Liver (tissue), 10 donors: ENCODE measurements at places on chromosomes 3 and 15. TPM values are rescaled to one million over a fixed set of nuclear protein-coding genes. Genes with fewer than 3 reads are reported as not detected.

The LTK gene
- total RNA-seq, result 3.0 TPM

The SLC9C1 gene
- 0.28 TPM for total RNA-seq

The EPHA3 gene
- 2.7 TPM for total RNA-seq

The KNG1 gene
- total RNA-seq, result 918 TPM

The KLHL40 gene
- not detected for total RNA-seq

DNA sequence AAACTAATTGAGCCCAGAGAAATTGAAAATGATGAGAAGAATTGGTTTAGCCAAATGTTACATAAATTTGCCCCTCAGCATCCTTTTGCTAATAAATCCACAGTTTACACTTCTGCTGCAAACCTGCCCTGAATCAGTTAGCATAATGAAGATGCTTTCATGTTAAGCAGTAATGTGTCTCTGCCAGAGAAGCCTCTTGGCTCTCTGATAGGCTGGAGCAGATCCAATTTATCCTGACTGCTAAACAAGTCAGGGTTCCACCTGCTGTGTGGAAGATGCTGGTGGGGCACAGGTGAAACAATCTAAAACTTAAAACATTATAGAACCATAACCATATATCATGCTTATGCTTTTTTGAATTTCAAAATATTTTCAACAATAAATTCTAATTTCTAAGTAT, 946.8 kb downstream of the OTOL1 start:
- no peaks in the 10 kb centered on the region for H3K36me3 ChIP-seq
- H3K4me1 ChIP-seq, result no peaks in the 10 kb centered on the region
- no peaks in the 10 kb centered on the region for H3K27me3 ChIP-seq

- H3K27me3 ChIP-seq, result peaks cover 2% of the 10 kb centered on the region
- no peaks in the 10 kb centered on the region for H3K36me3 ChIP-seq
- H3K27ac ChIP-seq, result no peak overlapping the region
Observed at GRCh38 chr3:19931180-19931692, 2.8 kb downstream of the EFHB start.

DNA sequence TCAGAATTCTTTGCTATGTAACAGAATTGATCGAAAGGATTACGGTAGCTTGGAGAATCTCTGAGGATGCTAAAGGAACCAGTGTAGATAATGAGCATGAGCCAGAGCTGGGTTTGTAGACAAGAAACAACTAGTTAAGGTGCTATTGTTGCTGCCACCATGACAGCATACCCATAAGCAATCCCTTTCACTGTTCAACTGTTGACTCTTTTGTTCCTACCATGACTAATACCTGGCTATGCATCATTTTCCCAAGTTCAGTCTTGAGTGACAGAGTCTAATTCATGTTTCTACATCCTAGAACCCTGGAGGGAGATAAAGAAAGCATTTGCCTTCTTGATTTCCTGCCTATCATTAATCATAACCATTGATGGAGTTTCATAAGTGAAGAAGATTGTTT, 600.3 kb downstream of the OTOL1 start:
- H3K36me3 ChIP-seq, result no peaks in the 10 kb centered on the region
- H3K27ac ChIP-seq, result no peak overlapping the region
- DNase-seq, result no peak
- no peaks in the 10 kb centered on the region for H3K4me1 ChIP-seq

DNA sequence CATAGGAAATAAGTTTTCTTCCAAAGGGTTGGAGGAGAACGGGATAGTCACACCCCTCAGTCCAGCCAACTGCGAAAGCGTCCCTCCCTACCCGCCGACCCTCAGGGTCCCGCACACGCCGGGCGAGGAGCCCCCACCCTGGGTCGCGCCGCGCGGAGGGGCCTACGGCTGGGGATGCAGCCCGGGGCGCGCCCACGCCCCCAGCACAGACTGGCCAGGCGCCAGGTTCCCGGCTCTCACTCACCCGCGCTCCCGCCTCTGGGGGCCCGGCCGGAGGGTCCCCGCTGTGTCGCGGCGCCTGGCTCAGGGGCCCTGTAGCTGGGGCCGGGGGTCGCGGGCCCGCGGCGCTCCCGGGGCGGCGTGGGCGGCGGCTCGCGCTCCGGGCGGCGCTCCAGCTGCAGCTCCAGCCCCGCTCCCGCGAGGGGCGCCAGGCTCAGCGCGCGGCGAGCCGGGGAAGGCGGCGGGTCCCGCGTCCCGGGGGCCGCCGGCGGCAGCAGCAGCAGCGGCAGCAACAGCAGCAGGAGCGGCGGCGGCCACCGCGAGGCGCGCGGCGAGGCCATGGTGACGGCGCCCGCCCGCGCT, 375 bp downstream of the HEG1 start:
- H3K36me3 ChIP-seq, result no peaks in the 10 kb centered on the region
- H3K4me1 ChIP-seq, result peaks cover 29% of the 10 kb centered on the region
- no peak for DNase-seq
- H3K4me3 ChIP-seq, result peak overlapping the region; percentile 80
- peak overlapping the region; percentile 78 for H3K27ac ChIP-seq

- no peaks in the 10 kb centered on the region for H3K36me3 ChIP-seq
- H3K4me1 ChIP-seq, result peaks cover 10% of the 10 kb centered on the region
- no peak overlapping the region for H3K4me3 ChIP-seq
- no peak overlapping the region for H3K27ac ChIP-seq
- peak; percentile 74 for DNase-seq
Observed at GRCh38 chr3:43770426-43771103, 79.8 kb downstream of the ABHD5 start.

GRCh38 chr15:38647683-38648082, 83.1 kb upstream of the RASGRP1 start:
- H3K4me3 ChIP-seq, result no peak overlapping the region
- no peaks in the 10 kb centered on the region for H3K4me1 ChIP-seq
- H3K36me3 ChIP-seq, result no peaks in the 10 kb centered on the region
- H3K27me3 ChIP-seq, result no peaks in the 10 kb centered on the region

DNA sequence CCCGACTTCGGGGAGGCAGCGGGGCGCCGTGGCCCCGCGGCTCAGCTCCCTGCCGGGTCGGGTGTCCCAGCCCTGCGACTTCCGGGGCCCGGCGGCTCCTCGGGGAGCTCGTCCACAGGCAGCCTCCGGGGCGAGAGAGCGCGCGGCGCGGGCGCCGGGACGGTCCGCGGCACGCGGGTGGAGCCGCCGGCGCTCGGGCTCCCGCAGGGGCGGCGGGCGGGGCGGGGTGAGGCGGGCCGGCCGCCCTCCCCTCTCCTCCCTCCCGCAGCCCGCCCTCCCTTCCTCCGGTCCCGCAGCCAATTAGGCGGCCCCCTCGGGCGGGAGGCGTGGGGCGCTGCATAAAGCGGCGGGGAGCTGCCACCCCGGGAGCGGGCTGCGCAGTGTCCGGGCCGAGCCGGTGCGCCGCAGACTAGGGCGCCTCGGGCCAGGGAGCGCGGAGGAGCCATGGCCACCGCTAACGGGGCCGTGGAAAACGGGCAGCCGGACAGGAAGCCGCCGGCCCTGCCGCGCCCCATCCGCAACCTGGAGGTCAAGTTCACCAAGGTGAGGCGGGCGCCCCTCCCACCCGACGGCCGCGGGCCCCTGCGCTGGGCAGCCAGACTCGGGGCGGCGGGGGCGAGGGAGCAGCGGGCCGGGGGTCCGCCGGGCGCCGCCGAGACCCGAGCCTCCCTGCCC, at the start of gene ALDH1A3:
ALDH1A3 (plus strand) TSS at position 368 of the 675 bp plus-strand sequence; CDS start at position 445, 77 bp downstream.
- peaks cover 7% of the 10 kb centered on the region for H3K4me1 ChIP-seq
- no peak for DNase-seq
- no peaks in the 10 kb centered on the region for H3K36me3 ChIP-seq
- no peak within 1 kb of the TSS for H3K27ac ChIP-seq
- H3K27me3 ChIP-seq, result peaks cover 7% of the 10 kb centered on the region
- peak within 1 kb of the TSS; percentile 53 for H3K4me3 ChIP-seq

- H3K4me1 ChIP-seq, result peaks cover 8% of the 10 kb centered on the region
- no peak overlapping the region for H3K27ac ChIP-seq
- no peaks in the 10 kb centered on the region for H3K27me3 ChIP-seq
- H3K4me3 ChIP-seq, result no peak overlapping the region
- no peaks in the 10 kb centered on the region for H3K36me3 ChIP-seq
- DNase-seq, result no peak
Observed at GRCh38 chr3:151171145-151171757, 31.8 kb downstream of the GPR171 start.

GRCh38 chr3:142523921-142524566, 54.5 kb downstream of the ATR start:
- no peak overlapping the region for H3K27ac ChIP-seq
- H3K4me3 ChIP-seq, result no peak overlapping the region
- DNase-seq, result no peak
- H3K27me3 ChIP-seq, result no peaks in the 10 kb centered on the region

DNA sequence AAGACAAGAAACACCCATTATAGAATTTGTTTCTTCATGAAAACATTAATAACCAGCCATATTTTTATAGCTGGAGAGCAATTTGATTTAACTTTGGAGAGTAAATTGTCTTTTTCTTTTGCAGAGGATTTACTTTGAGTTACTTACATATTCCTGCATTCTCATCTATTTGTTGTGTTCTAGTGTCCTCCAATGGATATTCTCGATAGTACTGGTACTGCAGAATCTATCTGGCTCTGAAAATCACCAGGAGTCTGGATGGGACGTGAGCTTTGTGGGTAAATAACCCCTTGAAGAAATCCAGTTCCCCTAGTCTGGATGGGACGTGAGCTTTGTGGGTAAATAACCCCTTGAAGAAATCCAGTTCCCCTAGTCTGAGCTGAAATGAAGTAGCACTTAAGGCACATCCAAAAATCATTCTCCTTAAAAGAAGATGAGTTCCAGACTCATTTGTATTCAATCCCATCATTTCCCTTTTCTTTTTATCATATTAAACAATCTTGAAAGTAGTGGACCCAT, 294.1 kb upstream of the UBE2E2 start:
- no peaks in the 10 kb centered on the region for H3K36me3 ChIP-seq
- no peak overlapping the region for H3K4me3 ChIP-seq
- H3K27me3 ChIP-seq, result no peaks in the 10 kb centered on the region
- no peak overlapping the region for H3K27ac ChIP-seq

DNA sequence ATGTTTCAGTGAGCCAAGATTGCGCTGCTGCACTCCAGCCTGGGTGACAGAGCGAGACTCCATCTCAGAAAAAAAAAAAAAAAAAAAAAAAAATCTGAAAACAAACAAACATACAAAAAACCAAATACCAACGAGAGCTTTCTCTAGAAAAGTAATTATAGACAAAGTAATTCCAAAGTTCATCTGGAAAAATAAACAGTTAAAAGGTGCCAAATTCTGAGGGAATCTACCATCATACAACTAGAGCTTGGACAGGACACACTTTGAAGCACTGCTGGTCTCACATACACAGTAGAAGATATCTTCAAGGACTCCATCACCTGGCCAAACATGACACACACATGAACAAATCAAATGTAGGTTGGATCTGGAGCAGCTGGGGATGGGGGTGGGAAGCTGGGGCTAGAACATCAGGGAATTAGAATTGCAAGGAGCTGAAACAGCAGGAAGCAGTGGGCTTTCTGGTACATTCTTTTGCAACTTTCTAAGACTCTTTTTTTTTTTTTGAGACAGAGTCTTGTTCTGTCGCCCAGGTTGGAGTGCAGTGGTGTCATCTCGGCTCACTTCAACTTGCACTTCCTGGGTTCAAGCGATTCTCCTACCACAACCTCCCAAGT, 41.1 kb upstream of the CTSH start:
- no peaks in the 10 kb centered on the region for H3K4me1 ChIP-seq
- H3K27ac ChIP-seq, result no peak overlapping the region
- DNase-seq, result no peak
- H3K36me3 ChIP-seq, result no peaks in the 10 kb centered on the region
- no peak overlapping the region for H3K4me3 ChIP-seq

- no peaks in the 10 kb centered on the region for H3K36me3 ChIP-seq
- H3K27ac ChIP-seq, result no peak overlapping the region
- H3K4me1 ChIP-seq, result peaks cover 3% of the 10 kb centered on the region
- H3K27me3 ChIP-seq, result no peaks in the 10 kb centered on the region
Observed at GRCh38 chr3:14957925-14958324, 10.5 kb downstream of the NR2C2 start.

DNA sequence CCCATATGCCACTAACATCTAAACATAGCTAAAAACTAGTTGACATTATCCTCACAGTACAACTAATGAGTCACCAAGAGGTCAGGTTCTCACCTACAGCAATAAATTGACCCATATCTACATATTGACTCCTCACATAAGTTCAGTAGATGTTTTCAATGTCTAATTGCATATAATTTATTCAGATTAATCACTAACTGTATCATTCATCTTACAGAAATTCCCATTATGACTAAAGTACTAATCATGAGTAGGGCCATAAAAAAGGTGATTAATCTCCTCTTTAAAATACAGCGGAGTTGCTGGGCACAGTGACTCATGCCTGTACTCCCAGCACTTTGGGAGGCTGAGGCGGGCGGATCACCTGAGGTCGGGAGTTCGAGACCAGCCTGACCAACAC, 82.4 kb upstream of the ST3GAL6 start:
- H3K4me3 ChIP-seq, result no peak overlapping the region
- H3K27me3 ChIP-seq, result no peaks in the 10 kb centered on the region
- H3K36me3 ChIP-seq, result no peaks in the 10 kb centered on the region
- no peak for DNase-seq

- H3K27me3 ChIP-seq, result no peaks in the 10 kb centered on the region
- H3K36me3 ChIP-seq, result no peaks in the 10 kb centered on the region
- peak overlapping the region; percentile 88 for H3K27ac ChIP-seq
- H3K4me1 ChIP-seq, result peaks cover 41% of the 10 kb centered on the region
Observed at GRCh38 chr15:40949756-40950207, 3.5 kb upstream of the CHAC1 start.

GRCh38 chr3:46228260-46229242, 13.7 kb upstream of the CCR3 start:
- H3K27me3 ChIP-seq, result no peaks in the 10 kb centered on the region
- DNase-seq, result no peak
- no peak overlapping the region for H3K4me3 ChIP-seq
- H3K27ac ChIP-seq, result no peak overlapping the region
- no peaks in the 10 kb centered on the region for H3K4me1 ChIP-seq

DNA sequence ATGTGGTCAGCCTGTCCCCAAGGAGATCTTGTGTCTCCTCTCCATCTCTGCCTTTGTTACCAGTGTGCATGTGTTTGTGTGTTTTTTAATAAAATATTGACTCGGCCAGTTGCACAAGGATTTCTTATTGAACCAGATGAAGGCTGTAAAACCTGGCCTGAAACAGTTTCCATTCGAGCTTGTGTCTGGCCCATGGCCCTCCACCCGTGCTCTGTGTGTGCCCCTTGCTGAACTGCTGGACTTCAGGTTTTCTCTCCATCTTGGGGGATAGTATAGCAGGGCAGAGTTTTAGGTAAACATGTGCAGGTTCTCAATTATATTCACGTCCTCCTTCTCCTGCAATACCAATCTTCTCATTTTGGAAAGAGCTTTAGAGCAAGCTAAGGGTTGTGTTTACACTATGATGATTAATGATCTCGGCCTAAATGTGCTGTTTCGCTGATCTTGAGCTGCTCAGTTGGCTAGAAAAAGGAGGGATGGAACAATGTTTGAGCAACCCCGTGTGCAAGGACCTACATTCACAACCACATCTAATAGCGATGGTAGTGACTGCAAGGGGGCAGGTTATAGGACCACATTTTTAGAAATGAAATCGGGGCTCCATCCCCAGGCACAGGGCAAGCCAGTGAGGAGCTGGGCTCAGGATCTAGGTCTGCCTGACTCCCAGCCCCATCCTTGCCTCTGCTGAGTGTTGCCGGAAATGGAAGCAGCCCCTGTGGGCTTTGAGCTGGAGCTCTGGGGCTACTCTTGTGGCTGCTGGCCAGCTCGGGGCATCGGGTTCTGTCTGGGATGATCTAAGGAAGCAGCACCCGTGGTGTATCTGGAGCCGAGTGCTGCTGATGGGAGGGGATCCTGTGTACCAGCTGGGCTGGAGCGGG, 47.7 kb downstream of the CMTM6 start:
- no peaks in the 10 kb centered on the region for H3K27me3 ChIP-seq
- no peak for DNase-seq
- no peaks in the 10 kb centered on the region for H3K36me3 ChIP-seq

- DNase-seq, result no peak
- no peak overlapping the region for H3K4me3 ChIP-seq
- no peaks in the 10 kb centered on the region for H3K27me3 ChIP-seq
- H3K4me1 ChIP-seq, result no peaks in the 10 kb centered on the region
- H3K27ac ChIP-seq, result no peak overlapping the region
Observed at GRCh38 chr3:7275396-7275795, 414.5 kb downstream of the GRM7 start.
